ENCODE measurements at places on chromosomes 3 and 15.

GRCh38 chr3:195097331-195098255 lies 173.4 kb downstream of the XXYLT1 start:
- DNase-seq: no peak

DNA sequence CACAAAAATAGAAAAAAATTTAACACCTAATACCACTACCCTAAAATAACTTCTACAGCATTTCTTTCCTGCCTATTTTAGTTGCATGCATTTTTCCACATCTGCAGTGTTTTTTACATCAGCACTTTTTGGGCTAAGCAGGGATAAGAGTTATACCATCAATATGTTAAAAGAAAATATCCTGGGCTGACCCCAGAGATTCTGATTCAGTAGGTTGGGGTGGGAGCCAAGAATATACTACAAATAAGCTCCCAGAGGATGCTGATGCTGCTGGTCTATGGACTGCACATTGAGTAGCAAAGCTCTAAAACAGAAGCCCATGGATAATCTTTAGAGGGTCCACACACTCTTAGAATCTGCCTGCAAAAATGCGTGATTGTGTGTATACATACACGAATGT lies 14.8 kb downstream of the FYCO1 start:
- no peak for DNase-seq

DNA sequence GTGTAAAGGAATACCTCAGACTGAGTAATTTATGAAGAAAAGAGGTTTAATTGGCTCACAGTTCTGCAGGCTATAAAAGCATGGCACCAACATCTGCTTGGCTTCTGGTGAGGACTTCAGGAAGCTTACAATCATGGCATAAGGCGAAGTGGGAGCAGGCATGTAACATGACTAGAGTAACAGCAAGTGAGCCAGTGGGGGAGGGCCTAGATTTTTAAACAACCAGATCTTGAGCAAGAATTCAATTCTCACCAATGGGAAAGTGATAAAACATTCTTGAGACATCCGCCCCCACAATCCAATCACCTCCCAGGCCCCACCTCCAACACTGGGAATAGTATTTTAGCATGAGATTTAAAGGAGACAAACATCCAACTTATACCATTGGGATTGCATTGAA lies 44.2 kb upstream of the BCL2A1 start:
- no peak for DNase-seq

DNA sequence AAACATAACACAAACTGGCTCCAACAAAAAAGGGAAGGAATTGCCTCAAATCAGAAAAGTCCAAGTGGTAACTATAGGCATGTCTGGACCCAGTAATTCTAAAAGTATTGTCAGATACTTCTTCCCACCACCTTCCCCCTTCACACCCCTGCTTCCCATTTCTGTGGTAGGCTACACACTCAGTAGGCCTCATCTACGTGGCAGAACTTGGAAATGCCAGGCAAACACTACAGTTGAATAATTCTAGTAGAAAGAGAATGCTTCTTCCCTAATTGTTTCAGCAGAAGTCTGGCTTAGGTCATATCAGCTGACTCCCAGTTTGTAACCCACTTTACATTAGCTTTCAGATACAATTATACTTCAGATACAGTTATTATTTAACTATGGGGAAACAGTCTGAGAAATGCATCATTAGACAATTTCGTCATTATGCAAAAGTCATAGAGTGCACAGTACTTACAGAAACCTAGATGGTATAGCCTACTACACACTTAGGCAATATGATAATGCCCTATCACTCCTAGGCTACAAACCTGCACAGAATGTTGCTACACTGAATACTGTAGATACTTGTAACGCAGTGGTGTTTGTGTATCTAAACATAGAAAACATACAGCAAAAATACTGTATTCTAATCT lies 6.4 kb downstream of the SETMAR start:
- no peak for DNase-seq

DNA sequence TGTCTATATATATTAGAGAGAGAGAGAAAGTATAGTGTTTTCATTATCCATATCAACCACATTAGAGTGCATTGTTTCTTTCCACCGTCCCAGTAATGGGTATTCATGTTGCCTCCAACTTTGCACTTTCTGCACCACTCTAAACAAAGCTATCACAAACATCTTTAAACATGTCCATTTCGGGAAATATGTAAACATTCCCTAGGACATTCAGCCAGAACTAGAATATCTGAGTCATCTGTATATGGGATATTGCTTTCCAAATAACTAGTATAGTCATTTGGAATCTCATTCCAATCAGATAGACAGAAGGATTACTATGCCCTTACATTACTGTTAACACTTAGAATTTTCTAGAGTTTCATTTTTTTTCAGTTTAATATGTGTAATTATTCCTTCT lies 914.9 kb upstream of the EPHA6 start:
- DNase-seq: no peak

- peak; percentile 59 for DNase-seq
Measured at GRCh38 chr3:69058180-69058946, 6.2 kb upstream of the TMF1 start.

- DNase-seq: no peak
Measured at GRCh38 chr3:159982442-159982974, 6.1 kb upstream of the IL12A start.

Data from CD4-positive, alpha-beta T cell treated with Interleukin-17A for 1 hour (primary cell).